ENCODE measurements at places on chromosomes 2 and 18. TPM values are rescaled to one million over a fixed set of nuclear protein-coding genes. Genes with fewer than 3 reads are reported as not detected.

Gene RNU2-63P
- total RNA-seq, result not detected

GRCh38 chr18:6941996-6942395 lies 175.6 kb downstream of the LAMA1 start:
- no peak for DNase-seq

Gene SETBP1
- total RNA-seq, result 0.08 TPM

Gene CFAP65
- not detected for total RNA-seq

GRCh38 chr18:66226782-66227181 lies 377.1 kb downstream of the CDH19 start:
- no peak for DNase-seq

GRCh38 chr2:23378496-23378895 lies 6.5 kb upstream of the KLHL29 start:
- DNase-seq, result no peak

Gene FN1
- total RNA-seq, result 0.03 TPM

GRCh38 chr2:150043172-150043500 lies 444.3 kb downstream of the RND3 start:
- no peak for DNase-seq

Gene TWIST2
- total RNA-seq, result not detected

- DNase-seq, result peak; percentile 81
Observed at GRCh38 chr2:231709981-231710798, 1.9 kb downstream of the PTMA start.

DNA sequence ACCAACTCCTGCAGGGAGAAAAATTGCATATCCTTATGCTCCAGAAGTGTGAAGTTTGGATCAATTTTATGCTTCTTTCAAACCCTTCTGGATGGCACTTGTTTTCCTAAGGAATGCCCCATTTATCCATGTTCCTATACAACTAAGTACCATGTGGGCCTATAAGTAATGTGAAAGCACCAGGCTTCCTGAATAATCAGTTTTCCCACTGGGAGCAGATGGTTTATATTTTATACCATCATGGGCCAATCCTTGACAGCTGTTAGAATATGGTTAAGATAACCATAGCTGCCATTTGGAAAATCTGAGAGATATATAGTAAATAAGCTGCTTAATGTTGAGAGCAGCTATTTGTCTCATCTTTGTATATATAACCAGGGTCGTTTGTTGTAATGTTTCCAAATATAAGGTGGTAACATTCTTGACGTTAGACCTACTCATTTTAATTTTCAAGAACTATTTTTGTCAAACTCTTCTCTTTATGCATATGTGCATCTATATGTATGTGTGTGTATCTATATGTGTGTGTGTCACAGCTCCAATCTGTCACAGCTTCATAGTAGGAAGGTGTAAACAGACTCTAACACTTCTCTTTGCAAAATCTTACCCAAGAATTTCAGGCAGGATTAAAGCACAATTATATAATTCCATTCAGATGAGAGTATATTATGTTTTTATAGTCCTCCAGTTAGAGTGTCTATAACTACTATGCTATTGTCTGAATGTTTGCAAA lies 458.7 kb upstream of the GCFC2 start:
- DNase-seq, result no peak

GRCh38 chr2:146003337-146003736 lies 1483.4 kb upstream of the ZEB2 start:
- no peak for DNase-seq

Gene DSG4
- total RNA-seq, result 0.38 TPM

GRCh38 chr2:98452396-98453027 lies 7.9 kb downstream of the INPP4A start:
- DNase-seq, result no peak

Gene GPR35
- 180 TPM for total RNA-seq

DNA sequence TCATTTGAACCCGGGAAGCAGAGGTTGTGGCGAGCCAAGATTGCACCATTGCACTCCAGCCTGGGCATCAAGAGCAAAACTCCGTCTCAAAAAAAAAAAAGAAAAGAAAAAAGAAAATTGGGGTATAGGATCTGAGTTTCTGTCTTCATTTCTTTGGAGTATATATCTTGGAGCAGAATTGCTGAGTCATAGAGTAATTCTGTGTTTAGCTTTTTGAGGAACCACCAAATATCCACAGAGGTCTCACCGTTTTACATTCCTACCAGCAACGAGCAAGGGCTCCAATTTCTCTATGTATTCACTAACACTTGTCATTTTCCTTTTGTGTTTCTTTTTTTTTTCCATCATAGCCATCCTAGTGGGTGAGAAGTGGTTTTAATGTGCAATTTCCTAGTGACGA lies 87.6 kb upstream of the TEX51 start:
- DNase-seq, result no peak

Gene GPR45
- total RNA-seq, result not detected

GRCh38 chr2:201157694-201158093 lies 25.2 kb upstream of the CASP10 start:
- no peak for DNase-seq

GRCh38 chr2:216134958-216135541 lies 25.9 kb downstream of the XRCC5 start:
- DNase-seq, result no peak

DNA sequence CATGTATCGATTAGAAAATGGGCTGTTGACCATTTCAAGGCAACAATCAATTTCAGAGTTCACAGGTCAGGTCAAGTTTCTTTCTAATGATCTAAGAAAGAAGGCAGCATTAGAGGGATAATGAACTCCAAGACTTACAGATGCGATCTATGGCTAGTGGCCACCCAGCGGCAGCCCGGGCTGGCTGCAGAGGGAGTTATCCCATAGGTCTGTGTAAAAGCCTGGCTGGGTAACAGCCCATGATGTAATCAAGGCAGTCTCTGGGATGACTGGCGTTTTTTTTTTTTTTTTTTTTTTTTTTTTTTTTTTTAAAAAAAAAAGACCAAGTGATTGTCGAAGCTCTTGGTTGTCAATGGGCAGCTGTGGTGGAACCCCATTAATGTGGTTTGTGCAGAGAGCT lies 171.1 kb upstream of the SKOR2 start:
- DNase-seq, result no peak

GRCh38 chr2:199018826-199019225 lies 438.9 kb downstream of the SATB2 start:
- no peak for DNase-seq

DNA sequence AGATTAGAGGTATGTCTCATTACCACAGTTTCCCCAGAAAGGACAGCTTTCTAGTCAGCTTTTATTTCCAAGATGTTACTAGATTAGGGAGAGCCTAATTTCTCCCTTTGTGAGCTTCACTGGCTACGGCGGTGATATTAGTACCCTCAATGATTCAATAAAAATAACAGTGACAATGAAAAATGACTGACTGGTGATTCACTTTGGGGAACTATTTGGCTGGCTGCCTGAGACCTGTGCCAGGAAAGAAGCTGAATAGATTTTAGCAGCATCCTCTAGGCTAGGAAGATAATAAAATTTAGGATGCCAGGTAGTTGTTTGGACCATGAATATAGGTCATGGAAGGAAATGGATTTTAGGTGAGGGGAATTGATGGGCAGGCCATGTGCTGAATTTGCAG lies 178.7 kb downstream of the FMNL2 start:
- DNase-seq, result no peak

GRCh38 chr2:234191819-234192407 lies 141.4 kb downstream of the SPP2 start:
- DNase-seq, result no peak

DNA sequence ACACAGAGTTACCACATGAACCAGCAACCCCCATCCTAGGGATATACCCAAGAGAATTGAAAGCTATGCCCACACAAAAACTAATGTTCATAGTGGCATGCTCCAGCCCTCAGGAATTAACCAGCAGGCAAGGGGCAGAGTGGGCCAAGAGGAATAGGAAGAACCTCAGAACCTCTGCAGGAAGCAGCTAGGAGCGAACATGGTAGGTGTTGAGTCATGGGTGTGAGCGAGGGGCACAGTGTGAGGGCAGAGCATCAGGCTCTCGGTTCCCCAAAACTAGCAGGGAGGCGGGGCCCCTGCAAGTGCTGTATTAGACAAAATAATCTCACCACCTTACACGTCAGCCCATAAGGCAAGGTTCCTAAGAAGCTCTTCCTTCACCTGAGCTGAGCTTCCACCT lies 5.6 kb upstream of the RUFY4 start:
- no peak for DNase-seq

GRCh38 chr2:161049559-161049958 lies 110.7 kb upstream of the TANK start:
- no peak for DNase-seq

DNA sequence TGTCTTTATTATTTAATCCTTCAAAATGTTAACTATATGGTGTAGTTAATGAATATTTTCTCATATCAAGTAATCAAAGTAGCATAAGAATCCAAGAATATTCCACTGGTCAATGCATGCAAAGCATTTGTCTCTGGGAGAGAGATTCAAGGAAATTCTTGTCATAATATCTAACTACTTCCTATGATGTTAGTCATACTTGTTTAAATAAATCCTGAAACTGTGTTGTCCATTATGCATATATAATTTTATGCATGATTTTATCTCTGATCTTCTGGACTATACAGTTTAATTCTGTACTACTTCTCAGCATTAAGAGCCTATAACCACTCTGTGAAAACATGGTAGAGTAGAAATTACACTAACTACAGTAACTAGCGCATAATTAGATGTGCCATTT lies 388.3 kb downstream of the NR4A2 start:
- DNase-seq, result no peak

- no peak for DNase-seq
Observed at GRCh38 chr2:118786746-118787145, 60.7 kb downstream of the EN1 start.

GRCh38 chr2:76073992-76074604 lies 363.4 kb upstream of the GCFC2 start:
- no peak for DNase-seq

DNA sequence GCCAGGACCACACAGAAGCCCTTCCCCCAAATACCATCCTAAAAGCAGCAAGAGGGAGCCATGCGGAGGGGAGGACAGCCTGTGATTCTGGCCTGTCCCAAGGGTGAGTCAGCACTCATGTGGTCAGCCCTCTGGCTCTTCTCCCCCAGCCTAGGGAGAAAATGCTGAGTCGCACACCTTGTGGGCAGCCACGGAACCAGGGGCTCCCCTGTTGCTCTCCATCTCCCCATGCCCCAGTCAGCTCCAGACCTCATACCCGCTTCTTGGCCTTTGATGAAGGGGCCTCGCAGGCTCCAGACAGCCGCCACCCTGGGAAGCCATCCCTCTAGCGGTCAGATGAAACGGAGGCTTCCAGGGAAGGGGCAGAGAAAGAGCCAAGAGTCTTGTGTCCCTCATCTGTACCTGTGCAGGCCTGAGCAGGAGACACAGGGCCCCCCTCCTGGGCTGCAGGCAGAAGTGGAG lies 181.3 kb upstream of the SIX2 start:
- DNase-seq, result no peak

- no peak for DNase-seq
Observed at GRCh38 chr2:28673338-28673737, 78.3 kb upstream of the PPP1CB start.

Gene IL36G
- total RNA-seq, result not detected

DNA sequence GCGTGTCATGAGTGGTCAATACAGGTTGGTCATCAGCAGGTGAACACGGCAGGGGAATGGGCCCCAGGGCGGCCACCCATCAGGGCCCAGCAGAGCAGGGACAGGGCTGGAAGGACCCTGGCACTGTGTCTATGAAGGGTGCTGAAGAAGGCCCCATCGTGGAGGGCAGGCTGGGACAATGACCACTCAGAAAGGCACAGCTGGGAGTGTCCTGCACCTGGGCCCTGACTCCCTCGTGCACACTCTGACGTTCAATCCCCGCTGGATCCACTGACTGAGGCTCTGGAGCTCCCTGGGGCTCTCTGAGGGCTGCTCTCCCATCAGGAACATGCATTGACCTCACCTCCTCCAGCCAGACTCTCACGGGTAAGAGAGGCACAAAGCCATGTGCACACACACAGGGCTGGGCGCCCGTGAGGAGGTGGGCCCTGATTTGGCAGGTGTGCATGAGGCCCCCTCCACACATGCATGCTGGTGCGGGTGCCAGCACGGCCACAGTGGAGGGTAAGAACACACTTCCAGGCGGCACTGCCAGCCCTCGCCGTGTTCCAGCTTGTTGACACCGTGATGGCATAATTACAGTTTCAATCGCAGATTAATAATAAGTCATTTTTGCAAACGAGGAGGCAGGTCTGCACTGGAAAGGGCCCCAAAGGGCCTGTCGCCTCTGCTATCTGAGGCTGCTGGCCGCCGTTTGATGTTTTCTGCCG lies 58.5 kb downstream of the SMAD7 start:
- DNase-seq, result no peak

Gene C2orf66
- total RNA-seq, result not detected

Gene FAM237A
- total RNA-seq, result not detected

DNA sequence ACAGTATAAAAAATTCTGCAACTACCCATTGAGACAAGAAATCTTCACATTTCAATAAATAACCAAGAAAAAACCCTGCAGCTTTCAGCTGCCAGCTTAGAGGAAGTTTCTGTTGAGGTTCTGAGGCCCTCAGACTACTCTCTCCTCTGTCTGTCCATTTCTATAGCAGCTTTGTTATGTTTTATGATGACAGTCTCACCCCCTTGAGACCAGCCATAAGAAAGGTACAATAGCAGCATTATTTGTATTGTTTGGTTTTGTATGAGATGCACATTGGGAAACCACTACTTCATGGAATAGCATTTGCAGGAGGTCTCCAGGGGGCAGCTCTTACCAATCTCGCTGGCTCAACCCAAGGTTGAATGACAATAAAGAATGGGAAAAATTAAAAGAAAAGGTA lies 334.6 kb upstream of the VRK2 start:
- no peak for DNase-seq

GRCh38 chr2:88614497-88615157 lies 12.6 kb downstream of the EIF2AK3 start:
- DNase-seq, result no peak

GRCh38 chr18:42559069-42559690 lies 556.3 kb downstream of the RIT2 start:
- no peak for DNase-seq

DNA sequence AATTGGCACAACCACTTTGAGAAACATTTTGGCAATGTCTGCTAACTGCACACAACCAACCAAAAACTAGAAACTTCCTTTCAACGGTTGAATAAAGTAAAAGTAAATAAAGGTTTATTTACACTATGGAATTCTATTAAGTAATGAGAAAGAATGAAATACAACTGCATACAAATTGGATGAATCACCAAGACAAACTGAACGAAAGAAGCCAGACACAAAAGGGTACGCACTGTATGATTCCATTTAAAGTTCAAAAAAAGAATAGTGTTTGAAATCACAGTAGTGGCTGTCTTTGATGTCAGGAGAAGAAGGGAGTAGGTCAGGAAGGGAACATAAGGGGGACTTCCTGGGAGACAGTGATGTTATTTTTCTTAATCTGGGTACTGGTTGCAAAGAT lies 46.5 kb upstream of the SULT1C3 start:
- no peak for DNase-seq

Gene SPC25
- 7.0 TPM for total RNA-seq

DNA sequence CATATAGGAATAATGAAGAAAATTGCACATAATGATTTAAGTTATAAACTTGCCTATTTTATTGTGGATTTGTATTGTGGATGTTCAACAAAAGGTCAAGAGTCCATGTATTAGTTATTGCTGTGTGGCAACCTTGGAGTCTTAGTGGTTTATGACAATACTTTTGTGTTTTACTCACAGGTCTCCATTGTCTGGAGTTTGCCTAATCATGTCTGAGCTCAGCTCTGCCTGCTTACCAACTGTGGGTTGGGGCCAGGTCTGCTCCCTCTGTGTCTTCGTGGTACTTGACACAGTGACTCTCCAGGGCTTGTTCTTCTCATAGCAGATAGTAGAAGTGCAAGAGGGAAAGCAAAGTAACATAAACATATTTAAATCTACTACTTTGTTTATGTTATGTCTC lies 382.5 kb downstream of the CBLN2 start:
- DNase-seq, result no peak

Gene UGT1A10
- 140 TPM for total RNA-seq
